CD4-positive, alpha-beta memory T cell (primary cell): ENCODE measurements at places on chromosomes 12 and 14. TPM values are rescaled to one million over a fixed set of nuclear protein-coding genes. Genes with fewer than 3 reads are reported as not detected.

DNA sequence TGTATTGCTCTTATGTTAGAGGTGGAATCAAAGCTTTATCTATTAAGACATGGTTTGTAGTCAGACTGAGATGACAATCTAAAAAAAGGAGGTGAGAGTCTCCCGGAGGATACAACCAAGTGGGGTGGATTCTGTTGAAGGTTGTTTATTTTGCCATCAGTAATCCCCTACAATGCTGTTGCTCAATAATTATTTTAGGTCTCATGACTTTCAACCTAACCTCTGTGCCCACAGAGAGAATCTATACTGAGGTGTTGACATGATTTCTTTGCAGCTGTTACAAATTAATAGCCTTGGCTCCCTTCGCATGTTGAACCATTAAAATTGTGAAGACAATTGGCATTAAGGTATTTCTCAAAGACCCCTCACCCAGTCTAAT is 28.7 kb upstream of the FOS start:
- no peak overlapping the region for H3K4me3 ChIP-seq
- H3K36me3 ChIP-seq, result no peaks in the 10 kb centered on the region
- no peaks in the 10 kb centered on the region for H3K27me3 ChIP-seq
- DNase-seq, result no peak

DNA sequence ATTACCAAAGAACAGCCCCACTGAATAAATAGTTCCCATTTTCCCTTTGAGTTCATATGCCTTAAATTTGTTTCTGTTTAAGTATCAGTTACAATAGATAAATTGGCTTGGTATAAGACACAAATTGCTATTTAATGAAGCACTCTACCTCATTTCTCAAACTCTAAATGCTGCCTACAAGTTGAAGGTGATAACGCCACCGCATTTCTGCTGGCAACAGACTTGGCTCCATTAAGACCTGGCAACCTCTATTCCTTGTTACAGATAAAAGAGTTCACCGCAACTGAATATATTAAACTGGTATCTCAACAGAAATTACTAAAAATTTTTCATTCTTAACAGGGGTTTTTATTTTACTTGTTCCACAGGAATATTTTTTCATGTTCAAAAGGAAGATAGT is 35.6 kb downstream of the GXYLT1 start:
- no peaks in the 10 kb centered on the region for H3K4me1 ChIP-seq
- no peaks in the 10 kb centered on the region for H3K27me3 ChIP-seq
- no peak overlapping the region for H3K27ac ChIP-seq
- no peaks in the 10 kb centered on the region for H3K36me3 ChIP-seq

DNA sequence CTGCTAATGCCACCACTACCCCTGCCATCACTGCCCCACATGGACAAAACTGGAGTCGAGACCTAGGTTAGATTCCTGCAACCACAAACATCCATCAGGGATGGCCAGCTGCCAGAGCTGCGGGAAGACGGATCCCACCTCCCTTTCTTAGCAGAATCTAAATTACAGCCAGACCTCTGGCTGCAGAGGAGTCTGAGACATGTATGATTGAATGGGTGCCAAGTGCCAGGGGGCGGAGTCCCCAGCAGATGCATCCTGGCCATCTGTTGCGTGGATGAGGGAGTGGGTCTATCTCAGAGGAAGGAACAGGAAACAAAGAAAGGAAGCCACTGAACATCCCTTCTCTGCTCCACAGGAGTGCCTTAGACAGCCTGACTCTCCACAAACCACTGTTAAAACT is 7.1 kb upstream of the OAS2 start:
- no peaks in the 10 kb centered on the region for H3K4me1 ChIP-seq
- peaks cover 23% of the 10 kb centered on the region for H3K36me3 ChIP-seq
- no peak for DNase-seq
- H3K27ac ChIP-seq, result no peak overlapping the region
- no peaks in the 10 kb centered on the region for H3K27me3 ChIP-seq

Gene RIPK3
- 63.5 TPM for total RNA-seq

Gene C3AR1
- total RNA-seq, result 4.6 TPM

GRCh38 chr12:53425515-53426150 is 2.0 kb downstream of the AMHR2 start:
- no peak overlapping the region for H3K27ac ChIP-seq
- no peaks in the 10 kb centered on the region for H3K27me3 ChIP-seq
- H3K4me1 ChIP-seq, result peaks cover 5% of the 10 kb centered on the region
- no peak for DNase-seq
